ENCODE measurements at places on chromosomes 11 and 22. TPM values are rescaled to one million over a fixed set of nuclear protein-coding genes. Genes with fewer than 3 reads are reported as not detected.
A peak's percentile ranks its signal among the peaks of the same experiment; 100 is the strongest.

Gene NXPE1
- total RNA-seq, result not detected

Gene SAA2
- not detected for total RNA-seq

Gene TTC36
- not detected for total RNA-seq

Gene OMP
- not detected for total RNA-seq

Gene TNKS1BP1
- 70.6 TPM for total RNA-seq

Gene P2RY2
- total RNA-seq, result 0.98 TPM

Gene OR8G1
- total RNA-seq, result not detected

Gene SLC22A6
- total RNA-seq, result not detected

Gene CBLIF
- not detected for total RNA-seq

Gene OR51B4
- total RNA-seq, result not detected

Gene RAPSN
- not detected for total RNA-seq

Gene OR2AG2
- total RNA-seq, result 0.14 TPM

Gene CHID1
- 46.4 TPM for total RNA-seq

Gene PANX3
- not detected for total RNA-seq

- H3K36me3 ChIP-seq, result no peaks in the 10 kb centered on the region
- DNase-seq, result no peak
- H3K4me1 ChIP-seq, result no peaks in the 10 kb centered on the region
- no peaks in the 10 kb centered on the region for H3K27me3 ChIP-seq
- H3K27ac ChIP-seq, result no peak overlapping the region
- H3K4me3 ChIP-seq, result no peak overlapping the region
These were observed 20.8 kb upstream of the CHKA start for GRCh38 chr11:68142028-68142412.

GRCh38 chr11:24755260-24755839 lies 258.5 kb downstream of the LUZP2 start:
- H3K27me3 ChIP-seq, result no peaks in the 10 kb centered on the region
- DNase-seq, result no peak
- H3K27ac ChIP-seq, result no peak overlapping the region
- H3K4me1 ChIP-seq, result no peaks in the 10 kb centered on the region
- H3K4me3 ChIP-seq, result no peak overlapping the region

DNA sequence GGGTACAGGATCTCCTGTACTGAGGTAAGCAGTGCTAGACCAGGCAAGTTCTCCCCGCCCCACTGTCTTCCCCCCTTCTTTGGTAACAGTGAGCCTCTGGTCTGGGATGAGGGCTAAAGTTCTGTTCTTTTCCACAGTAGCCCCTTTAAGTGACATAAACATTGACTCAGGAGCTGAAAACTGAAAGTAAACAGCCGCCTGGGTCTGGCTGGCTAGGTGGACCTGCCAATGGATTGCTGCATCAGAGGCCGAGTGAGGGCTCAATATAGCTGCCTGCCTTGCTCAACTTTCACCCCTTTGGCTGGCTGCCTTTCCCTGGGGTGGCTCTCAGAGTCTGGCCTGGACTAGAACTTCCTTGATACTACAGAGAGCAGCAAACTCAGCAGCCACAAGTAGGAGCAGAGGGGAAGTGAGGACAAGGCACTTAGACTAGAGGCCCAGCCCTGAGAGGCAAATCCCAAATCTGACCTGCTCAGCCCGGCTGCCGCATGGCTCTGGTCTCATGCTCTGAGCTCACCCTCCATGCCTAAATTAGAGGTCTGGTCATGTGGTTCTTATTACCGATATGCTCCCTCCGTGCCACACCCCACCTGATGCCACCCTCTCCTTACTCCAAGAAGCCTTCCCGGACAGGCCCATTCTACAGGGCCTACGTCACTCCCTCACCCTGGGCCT lies 9.6 kb upstream of the UCP3 start:
- no peaks in the 10 kb centered on the region for H3K27me3 ChIP-seq
- H3K4me3 ChIP-seq, result no peak overlapping the region
- DNase-seq, result peak; percentile 86
- no peaks in the 10 kb centered on the region for H3K36me3 ChIP-seq
- no peaks in the 10 kb centered on the region for H3K4me1 ChIP-seq

GRCh38 chr11:124753205-124753604 lies 1.1 kb upstream of the VSIG2 start:
- no peaks in the 10 kb centered on the region for H3K36me3 ChIP-seq
- H3K27me3 ChIP-seq, result no peaks in the 10 kb centered on the region
- no peaks in the 10 kb centered on the region for H3K4me1 ChIP-seq
- H3K27ac ChIP-seq, result no peak overlapping the region

DNA sequence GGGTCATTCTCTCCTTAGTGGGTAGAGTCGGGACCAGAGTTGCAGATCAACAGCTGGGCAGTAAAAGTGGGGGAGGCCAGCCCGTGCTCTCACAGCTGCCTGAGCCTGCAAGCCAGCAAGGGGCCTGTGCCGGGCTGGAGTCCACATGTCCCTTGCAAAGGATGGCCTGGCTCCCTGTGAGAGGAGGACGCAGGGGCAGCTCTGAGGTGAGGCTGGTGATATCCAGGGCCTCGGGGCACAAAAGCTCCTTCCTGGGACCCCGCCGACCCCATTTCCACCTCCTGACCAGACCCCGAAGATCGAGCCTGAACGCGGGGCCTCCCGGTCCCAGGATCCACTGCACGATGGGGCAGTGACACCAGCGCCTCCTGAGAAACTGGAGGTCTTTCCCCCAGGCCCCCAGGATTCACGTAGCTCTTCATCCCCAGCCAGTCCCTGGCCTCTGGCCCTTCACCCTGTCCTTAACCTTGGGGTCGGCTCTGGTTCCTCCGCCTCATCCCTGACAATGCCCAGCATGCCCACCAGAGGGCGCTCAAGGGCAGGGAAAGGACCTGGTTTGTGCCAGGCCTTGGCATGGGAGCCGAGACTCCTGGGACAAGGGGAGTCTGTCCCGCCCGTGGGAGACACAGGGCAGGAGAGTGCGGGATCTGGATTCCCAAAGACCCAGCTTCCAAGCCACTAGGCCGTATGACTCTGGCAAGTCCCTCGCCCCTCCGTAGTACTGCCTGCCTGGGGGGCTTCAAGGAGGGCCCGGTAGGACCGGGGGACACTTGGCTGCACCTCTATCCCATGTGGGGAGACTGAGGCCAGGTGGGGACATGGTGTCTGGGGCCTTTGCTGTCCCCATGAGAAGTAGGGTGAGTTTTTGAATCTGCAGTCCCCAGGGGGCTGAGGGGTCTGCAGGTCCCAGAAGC lies 17.8 kb upstream of the WNT7B start:
- no peak overlapping the region for H3K27ac ChIP-seq
- H3K4me1 ChIP-seq, result no peaks in the 10 kb centered on the region

DNA sequence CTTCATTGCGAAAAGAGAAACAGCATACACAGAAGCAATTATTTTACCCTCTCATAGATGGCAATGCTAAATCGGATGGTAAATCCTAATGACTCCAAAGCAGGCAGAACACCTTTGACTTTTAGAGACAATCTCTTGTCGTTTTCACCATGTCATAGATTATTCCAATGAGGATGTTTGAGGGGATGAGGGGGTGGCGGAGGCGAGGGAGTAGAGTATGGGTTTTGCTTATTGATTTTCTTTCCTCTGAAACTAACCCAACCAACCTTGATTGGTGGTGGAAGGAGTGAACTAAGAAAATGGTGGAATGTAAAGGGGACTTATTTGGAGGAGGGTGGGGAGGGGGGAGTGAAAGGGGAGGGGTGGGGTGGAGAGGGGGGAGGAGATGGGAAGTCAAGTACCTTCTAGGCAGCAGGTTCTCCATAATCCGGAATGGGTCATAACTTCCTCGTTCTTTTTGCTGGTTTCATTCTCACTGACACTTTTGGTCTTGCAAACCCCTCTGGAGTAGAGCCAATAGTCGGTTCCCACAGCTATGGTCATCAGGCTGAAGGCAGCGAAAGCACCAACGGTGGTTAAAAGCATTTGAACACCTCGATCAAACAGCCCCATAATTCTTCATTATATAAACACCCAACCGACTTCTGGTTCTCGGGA lies 1.5 kb downstream of the CACNG2 start:
- H3K36me3 ChIP-seq, result no peaks in the 10 kb centered on the region
- no peaks in the 10 kb centered on the region for H3K27me3 ChIP-seq
- no peak overlapping the region for H3K4me3 ChIP-seq
- no peak overlapping the region for H3K27ac ChIP-seq

DNA sequence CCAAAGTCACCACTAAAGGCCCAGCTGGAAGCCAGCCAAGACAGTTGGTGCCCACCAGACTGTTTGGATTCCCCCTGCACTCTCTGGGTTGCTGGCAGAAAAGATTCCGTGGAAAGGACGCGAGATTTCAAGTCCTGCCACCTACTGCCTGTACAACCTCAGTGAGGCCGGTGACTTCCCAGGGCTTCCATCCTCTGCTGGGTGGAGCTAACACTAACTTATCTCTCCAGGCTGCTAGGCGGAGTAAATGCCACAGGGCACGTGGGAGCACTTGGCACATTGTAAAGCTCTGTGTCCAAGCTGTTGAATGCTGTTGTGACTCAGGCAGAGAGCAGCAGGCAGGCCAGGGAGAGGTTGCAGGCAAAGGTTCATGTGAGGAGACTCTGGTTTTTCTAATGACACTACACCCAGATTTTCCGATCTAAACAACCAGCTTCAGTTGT lies 50.9 kb upstream of the CDON start:
- DNase-seq, result peak; percentile 88
- H3K4me3 ChIP-seq, result no peak overlapping the region
- H3K36me3 ChIP-seq, result no peaks in the 10 kb centered on the region
- peak overlapping the region; percentile 68 for H3K27ac ChIP-seq

DNA sequence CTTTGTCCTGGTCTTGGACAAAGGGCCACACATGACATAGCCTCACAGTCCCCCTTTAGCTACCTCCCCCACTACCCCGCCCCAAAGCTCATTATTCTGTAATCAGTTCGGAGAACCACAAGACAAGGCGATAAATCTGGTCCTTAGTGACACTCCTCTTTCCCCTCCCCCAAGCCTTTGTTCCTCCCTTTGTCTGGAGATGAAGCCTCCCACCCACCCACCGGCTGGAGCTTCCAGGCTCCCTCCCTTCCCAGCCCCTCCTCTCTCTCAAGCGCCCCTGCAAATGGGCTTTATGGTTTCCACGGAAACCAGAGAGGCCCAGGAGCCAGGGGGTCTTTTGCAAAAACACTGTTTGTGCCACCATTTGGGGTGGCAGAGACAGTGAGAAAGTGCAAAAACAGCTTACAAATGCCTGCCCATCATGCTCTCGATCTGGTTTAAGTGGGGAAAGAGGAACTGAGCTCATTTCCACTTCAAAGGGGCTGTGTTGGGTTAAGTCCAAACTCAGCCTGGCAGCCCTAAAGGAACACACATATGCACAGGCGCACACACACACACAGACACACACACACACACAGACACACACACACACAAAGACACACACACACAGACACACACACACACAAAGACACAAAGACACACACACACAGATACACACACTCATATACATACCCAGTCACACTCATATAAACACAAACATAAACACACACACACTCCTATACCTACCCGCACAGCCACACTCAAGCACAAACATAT lies 23.5 kb downstream of the APLNR start:
- H3K36me3 ChIP-seq, result no peaks in the 10 kb centered on the region
- H3K27ac ChIP-seq, result peak overlapping the region; percentile 73
- H3K4me1 ChIP-seq, result no peaks in the 10 kb centered on the region
- no peak for DNase-seq
- H3K27me3 ChIP-seq, result no peaks in the 10 kb centered on the region
- no peak overlapping the region for H3K4me3 ChIP-seq

DNA sequence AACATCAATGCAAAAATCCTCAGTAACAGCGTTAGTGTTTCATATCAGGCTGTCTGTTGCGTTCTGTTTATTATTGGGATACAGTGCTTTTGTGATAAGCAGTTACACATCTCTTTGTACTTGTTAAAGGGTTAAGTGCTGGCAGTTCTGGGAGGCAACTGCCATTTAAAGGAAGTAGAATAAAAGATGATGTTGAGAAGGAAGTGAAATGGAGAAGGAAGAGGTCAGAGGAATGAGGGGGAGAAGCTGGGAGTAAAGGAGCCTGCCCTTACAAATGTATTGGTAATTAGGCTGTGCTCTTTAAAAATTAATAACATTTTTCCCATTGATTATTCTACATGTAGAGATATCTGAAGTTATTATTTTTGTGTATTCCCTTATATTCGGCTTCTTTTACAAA lies 674.7 kb downstream of the NTM start:
- no peaks in the 10 kb centered on the region for H3K36me3 ChIP-seq
- no peaks in the 10 kb centered on the region for H3K27me3 ChIP-seq
- no peaks in the 10 kb centered on the region for H3K4me1 ChIP-seq
- DNase-seq, result no peak

- H3K27me3 ChIP-seq, result no peaks in the 10 kb centered on the region
- H3K36me3 ChIP-seq, result no peaks in the 10 kb centered on the region
- DNase-seq, result no peak
- H3K4me1 ChIP-seq, result no peaks in the 10 kb centered on the region
- no peak overlapping the region for H3K4me3 ChIP-seq
These were observed 65.6 kb downstream of the INSC start for GRCh38 chr11:15180212-15180792.

- peak overlapping the region; percentile 93 for H3K27ac ChIP-seq
- peak overlapping the region; percentile 55 for H3K4me3 ChIP-seq
- DNase-seq, result peak; percentile 56
- no peaks in the 10 kb centered on the region for H3K27me3 ChIP-seq
These were observed 2.4 kb downstream of the PIM3 start for GRCh38 chr22:49962751-49963646.

GRCh38 chr11:27902981-27903624 lies 202.8 kb upstream of the BDNF start:
- no peak overlapping the region for H3K27ac ChIP-seq
- H3K27me3 ChIP-seq, result no peaks in the 10 kb centered on the region
- no peaks in the 10 kb centered on the region for H3K4me1 ChIP-seq
- no peak for DNase-seq

- DNase-seq, result peak; percentile 70
- H3K27me3 ChIP-seq, result no peaks in the 10 kb centered on the region
- H3K4me3 ChIP-seq, result no peak overlapping the region
- H3K36me3 ChIP-seq, result no peaks in the 10 kb centered on the region
- H3K4me1 ChIP-seq, result no peaks in the 10 kb centered on the region
These were observed 143.2 kb downstream of the BBOX1 start for GRCh38 chr11:27183672-27184457.

GRCh38 chr11:64216879-64217278 lies 9.1 kb downstream of the TRPT1 start:
- no peaks in the 10 kb centered on the region for H3K4me1 ChIP-seq
- no peak overlapping the region for H3K4me3 ChIP-seq
- DNase-seq, result no peak
- no peaks in the 10 kb centered on the region for H3K36me3 ChIP-seq
- H3K27ac ChIP-seq, result no peak overlapping the region
- H3K27me3 ChIP-seq, result no peaks in the 10 kb centered on the region

DNA sequence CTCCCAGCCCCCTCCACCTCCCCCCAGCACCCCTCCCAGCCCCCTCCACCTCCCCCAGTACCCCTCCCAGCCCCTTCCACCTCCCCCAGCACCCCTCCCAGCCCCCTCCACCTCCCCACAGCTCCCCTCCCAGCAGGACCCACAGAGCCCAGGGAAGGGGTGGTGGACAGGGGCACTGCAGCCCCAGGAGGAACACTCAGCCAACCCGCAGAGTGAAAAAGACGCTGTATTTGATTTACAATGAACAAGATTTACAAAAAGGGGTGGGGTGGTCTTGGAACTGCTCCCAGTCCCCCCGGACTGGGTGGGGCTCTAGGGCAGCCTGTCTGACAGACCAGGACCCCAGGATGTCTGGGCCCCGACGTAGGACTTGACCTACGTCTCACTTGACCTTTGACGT lies 4.6 kb upstream of the MAPK11 start:
- H3K4me3 ChIP-seq, result no peak overlapping the region
- H3K27me3 ChIP-seq, result no peaks in the 10 kb centered on the region
- H3K4me1 ChIP-seq, result peaks cover 13% of the 10 kb centered on the region
- DNase-seq, result no peak
- H3K27ac ChIP-seq, result peak overlapping the region; percentile 6

GRCh38 chr11:33376331-33377310 lies 119.4 kb downstream of the HIPK3 start:
- no peak for DNase-seq
- H3K4me1 ChIP-seq, result no peaks in the 10 kb centered on the region
- peaks cover 6% of the 10 kb centered on the region for H3K27me3 ChIP-seq

All from uterus (tissue), 4 donors.